Posterior cingulate gyrus (tissue), 11 donors: ENCODE measurements at places on chromosomes 3 and 15.

- DNase-seq: no peak
Measured at GRCh38 chr3:139202226-139202958, 141.4 kb upstream of the MRPS22 start.

DNA sequence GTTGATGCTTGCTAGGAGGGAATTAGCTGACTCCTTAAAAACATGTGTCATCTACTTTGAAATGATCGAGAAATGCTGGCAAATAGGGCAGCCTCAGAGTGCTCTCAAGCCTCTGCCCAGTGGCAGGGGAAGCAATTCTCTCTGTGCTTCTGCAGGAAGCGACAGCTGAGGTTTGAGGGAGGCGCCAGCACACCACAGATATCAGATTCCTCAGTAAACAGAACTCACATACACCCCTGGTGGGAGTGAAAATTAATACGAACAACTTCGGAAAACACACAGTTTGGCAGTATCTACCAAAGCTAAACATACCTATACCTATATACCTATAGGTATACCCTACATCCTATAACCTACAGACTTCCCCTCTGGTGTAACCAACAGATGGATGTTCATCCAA, 61.3 kb downstream of the NSMCE3 start:
- no peak for DNase-seq

GRCh38 chr3:163890661-163891060, 1187.6 kb downstream of the SI start:
- DNase-seq: no peak

DNA sequence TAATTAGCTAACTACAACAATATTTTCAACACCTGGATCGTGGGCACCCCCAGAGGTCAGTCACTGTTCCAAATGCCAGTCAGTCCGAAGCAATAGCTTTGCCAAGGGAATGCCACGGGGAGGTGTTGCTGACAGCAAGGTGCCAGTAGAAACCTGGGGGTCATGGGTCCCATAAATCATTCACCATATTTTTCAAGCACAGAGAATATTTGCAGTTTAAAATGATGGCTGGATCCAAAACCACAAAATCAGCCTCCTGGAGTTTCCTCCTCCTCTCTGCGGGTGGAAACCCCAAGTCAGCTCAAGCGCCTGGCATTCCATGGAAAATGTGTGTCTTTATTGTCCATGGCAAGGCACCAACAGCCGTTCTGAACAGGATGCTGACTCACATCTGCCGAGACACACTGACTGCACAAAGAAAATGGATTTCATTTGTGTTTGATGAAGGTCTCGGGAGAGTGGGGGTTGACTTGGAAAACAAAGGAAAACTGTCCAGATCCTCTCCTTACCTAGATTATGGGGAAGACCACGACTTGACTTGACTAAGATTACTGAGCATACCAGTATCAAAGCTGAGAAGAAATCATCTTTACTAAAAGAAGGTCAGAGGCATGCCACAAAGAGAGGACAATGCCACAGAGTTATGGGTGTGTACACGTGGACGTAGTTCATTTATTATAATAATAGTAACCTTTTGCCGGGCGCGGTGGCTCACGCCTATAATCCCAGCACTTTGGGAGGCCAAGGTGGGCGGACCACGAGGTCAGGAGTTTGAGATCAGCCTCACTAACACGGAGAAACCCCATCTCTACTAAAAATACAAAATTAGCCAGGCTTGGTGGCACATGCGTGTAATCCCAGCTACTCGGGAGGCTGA, 26.4 kb downstream of the ANXA2 start:
- DNase-seq: no peak

DNA sequence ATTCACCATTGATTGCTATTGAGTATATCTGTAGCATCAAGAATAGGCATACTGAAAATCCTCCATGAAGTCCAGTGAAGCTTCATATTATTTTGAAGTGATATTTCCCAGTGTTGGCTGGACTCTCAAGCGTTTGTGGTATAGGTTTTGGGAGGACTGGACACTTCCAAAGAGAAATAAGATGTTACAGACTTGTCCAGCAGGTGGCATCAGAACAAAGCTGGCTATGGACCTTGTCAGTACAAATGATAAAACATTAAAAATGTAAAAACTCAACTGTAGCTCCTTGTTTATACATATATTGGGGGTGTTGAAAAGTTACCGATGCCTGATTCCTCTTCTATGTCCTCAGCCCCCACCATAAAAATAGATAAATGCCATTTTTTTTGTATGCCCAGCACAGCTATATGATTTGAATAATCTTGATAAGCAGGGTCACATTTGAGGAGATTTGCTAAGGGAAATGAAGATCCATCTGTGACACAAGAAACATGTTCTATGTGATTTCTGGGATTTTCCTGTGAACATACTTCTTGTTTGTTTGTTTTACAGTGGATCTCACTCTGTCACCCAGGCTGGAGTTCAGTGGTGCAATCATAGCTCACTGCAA, 54.5 kb upstream of the GOLGA6B start:
- DNase-seq: no peak

DNA sequence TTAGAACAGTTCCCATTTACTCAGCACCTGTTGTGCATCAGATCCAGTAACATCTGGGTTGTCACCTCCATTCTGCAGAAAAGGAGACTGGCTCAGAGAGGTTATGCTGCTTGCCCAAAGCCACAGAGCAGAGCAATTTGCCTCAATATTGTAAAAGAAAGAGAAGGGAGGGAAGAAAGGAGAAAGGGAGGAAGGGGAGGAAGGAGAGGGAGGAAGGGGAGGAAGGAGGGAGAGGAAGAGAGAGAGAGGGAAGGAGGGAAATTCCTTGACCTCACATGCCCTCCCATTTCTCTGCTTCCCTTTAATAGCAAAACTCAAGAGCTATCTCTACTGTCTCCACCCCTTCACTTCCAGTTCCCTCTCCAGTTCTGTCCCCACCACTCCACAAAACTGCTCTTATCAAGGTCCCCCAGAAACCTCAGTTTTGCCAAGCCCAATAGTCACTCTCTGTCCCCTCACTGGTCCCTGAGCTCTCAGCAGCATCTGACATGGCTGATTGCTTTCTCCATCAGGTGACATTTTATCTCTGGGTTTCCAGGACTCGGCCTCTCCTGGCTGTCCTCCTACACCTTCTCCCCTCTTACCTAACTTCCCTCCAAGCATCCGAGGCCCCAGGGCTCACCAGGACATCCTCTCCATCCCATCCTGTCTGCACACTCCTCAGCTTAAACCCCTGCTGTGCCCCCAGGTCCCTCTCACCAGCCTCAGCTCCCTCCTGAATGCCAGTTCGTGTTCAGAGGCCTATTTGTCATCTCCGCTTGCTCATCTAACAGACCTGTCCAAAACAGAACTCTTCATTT, 104.7 kb upstream of the LINGO1 start:
- DNase-seq: no peak

GRCh38 chr3:13133471-13133981, 60.3 kb upstream of the IQSEC1 start:
- DNase-seq: peak; percentile 48

DNA sequence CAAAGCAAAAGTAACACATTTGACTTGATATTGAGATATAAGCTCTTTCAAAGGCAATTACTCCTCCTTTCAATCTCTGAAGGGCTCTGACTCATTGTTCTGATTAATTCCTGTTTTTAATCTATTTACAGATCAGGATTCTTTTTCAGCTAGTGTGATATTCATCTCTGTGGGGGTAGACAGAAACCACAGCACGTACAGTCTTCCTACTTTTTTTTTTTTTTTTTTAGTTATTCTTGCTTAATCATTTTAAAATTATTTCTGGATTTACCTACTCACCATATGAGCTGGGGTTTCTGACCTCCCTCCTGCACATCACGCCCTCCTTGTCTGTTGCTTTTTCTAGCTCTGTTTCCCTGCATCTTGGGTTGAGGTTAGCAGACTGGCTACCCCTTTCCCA, 1.4 kb downstream of the CNTN3 start:
- DNase-seq: no peak

- DNase-seq: no peak
Measured at GRCh38 chr15:41881920-41882688, 11.7 kb downstream of the SPTBN5 start.

GRCh38 chr3:65048151-65048550, 360.4 kb upstream of the ADAMTS9 start:
- no peak for DNase-seq

DNA sequence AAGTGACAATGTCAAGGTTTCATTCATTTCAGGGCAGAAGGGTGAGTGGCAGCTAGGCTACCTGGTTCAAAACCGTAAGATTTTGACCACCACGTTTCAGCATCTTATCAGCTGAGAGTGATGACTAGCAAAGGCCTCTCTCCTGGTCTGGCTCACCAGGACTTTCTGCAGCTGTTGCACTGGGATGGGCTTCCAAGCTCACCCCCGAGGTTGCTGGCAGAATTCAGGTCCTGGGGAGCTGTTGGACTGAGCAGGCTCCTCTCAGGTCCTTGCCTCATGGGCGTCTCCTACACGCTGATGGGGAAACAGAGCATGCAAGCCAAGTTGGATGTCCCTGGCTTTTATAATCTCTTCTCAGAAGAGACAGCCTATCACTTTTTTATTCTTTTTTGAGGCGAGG, 88.8 kb upstream of the RNU6-1 start:
- DNase-seq: no peak

DNA sequence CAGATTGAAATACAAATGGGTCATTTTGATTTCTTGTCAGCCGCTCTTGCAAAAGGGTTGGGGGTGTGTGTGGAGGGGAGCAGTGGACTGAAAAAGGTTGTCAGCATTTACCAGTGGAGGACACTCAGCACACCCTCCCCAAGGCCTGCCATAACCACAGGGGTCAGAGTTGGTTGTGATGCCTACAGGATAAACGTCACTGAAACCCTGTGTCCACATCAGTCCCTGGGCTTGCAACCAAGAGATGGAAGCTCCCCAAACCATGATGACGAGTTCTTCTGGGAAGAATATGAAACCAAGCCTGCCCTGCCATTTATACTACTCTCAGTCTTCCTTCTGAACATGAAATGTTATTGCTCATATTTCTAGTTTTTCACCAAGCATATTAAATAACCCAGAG, 54.0 kb upstream of the UMPS start:
- no peak for DNase-seq

DNA sequence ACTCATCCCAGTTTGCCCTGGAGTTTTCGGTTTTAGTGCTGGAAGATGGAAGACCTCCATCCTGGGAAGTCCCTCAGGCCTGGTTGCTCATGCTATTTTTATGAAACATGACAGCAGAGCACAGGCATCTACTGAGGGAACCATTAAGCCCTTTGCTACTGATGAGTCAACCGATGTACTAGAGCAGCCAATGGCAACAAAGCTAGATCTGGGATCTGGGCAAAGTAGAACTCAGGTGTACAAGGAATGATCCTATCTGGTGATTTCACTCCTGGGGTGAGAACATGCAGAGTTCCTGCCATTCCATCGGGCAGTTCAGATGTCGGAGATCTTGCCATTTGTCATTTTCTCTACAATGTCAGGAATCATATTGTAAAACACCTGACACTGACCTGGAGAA, 166.2 kb upstream of the NSMCE3 start:
- no peak for DNase-seq

DNA sequence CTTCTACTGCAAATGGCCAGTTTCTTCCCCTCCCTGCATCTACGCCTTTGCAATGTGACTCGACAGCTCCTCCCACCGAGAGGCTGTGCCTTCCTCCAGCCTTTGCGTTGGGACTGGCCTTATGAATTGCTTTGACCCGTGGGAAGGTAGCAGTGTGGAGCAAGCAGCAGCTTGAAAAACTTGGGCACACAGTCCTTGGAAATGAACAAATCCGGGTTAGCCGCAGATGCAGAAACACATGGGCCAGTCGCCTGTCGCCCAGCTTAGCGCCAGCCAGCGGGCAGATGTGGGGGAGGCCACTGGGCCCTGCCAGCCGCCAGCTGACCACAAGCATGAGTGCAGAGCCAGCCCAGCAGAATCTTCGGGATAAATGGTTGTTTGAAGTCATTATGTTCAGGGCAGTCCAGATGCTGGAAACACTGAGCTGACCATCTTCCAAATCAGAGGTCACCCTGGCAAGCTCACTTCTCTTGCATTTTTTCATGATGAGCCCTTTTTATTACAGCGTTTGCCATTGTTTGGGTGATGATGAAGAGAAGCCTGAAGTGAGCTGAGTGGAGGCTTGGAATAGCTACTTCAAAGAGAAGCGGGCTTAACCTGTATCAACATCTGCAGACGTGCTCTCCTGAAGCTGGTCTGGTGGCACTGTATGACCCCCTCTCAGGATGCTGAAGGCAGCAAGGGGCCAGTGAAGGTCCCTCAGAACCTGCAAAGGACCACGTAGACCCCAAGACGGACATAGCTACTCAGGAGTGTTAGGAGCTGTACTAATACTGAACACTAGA, 9.8 kb downstream of the SELENOS start:
- DNase-seq: peak; percentile 73

DNA sequence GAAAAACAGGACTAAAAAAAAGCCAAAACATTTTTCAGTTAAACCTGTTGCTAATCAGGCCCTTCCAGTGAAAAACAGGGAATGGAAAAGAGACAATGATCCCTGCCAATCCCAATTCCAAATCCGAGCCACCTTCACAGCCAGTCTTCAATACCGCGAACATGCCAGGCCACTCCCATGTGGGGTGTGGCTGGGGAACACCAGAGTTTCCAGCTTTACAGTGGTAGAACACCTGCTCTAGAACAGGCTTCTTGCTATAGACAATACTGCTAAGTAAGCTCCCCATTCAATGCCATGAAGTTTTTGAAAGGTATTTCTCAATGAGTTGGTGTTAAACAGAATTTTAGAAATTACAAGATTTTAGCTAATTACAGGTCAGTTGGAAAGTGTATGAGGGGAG, 228.3 kb downstream of the ATP8B4 start:
- DNase-seq: no peak

DNA sequence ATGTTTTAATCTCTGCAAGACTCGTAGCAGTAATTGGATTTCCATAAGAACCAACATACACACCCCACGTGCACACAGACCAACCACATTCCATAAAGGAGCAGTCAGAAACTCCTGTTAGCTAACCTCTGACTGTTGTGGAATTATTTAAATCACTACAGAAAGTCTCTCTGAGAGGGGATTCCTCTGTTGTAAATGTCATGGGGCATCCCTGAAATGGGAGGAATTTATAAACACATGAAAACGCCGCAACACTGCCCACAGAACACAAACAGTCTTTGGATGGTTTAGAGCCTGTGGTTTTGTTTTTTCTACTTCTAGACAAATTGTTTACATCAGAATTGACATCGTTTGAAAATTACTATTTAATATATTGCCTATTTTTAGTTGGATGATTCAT, 740.1 kb upstream of the GRM7 start:
- DNase-seq: no peak

- no peak for DNase-seq
Measured at GRCh38 chr3:8540456-8540855, 38.8 kb downstream of the LMCD1 start.

DNA sequence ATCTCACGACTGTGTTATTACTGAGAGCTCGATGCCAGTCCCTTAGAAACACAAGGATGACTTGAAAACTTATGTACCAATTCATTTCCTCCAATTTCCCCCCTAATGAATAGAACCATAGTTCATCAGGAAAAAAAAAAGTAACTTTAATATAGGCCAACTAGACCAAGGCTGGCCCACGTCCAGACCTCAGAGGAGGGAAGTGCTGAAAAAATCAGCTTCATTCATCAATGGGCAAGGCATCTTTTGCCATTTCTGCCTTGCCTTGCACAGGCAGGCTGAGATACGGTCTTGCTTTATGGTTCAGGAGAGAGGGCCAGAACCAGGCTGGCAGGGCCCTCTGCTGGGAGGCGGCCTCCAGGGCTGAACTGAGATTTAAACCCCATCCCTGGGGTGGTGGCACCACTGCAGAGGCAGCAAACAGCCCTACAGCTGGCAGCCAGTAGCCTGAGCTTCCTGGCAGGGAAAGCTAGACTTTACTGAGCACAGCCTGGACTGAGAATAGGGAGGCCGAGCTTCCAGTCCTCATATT, 104.1 kb upstream of the TNFAIP8L3 start:
- no peak for DNase-seq

GRCh38 chr3:94413336-94414108, 350.7 kb downstream of the NSUN3 start:
- no peak for DNase-seq
